ENCODE measurements at places on chromosomes 4 and X. TPM values are rescaled to one million over a fixed set of nuclear protein-coding genes. Genes with fewer than 3 reads are reported as not detected.

- no peak for DNase-seq
Observed at GRCh38 chrX:19863212-19863856, 24.1 kb downstream of the SH3KBP1 start.

DNA sequence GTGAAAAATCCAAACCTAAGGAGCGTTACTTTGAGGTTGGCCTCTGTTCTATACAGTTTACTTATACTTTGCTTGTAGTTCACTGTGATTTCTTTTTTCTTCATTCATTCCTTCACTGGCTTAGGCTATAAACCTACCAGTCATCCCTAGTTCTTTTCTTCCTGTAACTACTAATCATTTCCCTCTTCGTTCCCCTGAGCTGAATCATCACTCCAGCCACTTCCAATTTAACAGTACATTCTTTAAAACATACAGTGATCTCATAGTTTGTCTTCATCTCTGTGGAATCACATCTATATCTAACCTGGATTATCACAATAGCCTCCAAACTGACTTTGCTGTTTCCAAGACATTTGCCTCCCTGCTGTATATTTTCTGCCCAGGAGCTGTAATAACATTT is 25.2 kb upstream of the NPFFR2 start:
- DNase-seq: no peak

DNA sequence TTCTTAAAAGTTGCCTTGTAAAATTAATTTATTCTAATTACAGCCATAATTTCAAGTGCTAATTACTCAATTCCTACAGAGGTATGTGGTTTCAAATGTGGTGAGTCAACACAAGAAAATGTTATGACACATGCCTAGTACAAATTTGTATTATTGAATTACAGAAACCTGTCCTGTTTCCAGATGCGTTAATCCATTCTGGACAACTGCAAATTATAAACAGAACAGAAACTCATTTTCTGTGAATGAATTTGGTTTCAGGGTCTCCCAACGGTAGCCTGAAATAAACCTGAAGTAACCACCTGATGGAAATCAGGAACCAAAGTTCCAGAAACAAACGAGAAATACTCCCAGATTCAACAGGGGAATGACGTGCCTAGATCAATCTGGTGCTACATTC is 328.6 kb upstream of the F9 start:
- DNase-seq: no peak

The SPANXB1 gene
- total RNA-seq: not detected

DNA sequence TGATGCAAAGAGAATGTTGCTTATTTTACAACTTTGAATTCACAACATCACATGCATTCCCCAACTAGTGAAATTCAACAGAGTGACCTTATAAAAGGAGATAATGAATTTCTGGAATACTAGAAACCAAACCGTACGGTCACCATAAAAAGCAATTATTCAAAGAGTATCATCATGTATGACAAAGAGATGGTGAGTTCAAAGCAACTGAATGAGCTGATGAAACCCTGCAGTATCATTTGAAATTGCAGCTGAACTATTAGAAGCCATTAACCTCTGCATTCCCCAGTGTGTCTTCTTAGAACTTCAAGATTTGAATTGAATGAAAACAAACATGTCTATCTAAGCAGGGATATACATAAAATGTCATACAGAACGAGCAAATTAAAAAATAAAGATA is 172.4 kb downstream of the SLITRK2 start:
- DNase-seq: no peak

GRCh38 chr4:47624031-47624441 is 139.0 kb downstream of the ATP10D start:
- no peak for DNase-seq

The CLDN2 gene
- not detected for total RNA-seq

The TMEM156 gene
- total RNA-seq: 25.6 TPM

DNA sequence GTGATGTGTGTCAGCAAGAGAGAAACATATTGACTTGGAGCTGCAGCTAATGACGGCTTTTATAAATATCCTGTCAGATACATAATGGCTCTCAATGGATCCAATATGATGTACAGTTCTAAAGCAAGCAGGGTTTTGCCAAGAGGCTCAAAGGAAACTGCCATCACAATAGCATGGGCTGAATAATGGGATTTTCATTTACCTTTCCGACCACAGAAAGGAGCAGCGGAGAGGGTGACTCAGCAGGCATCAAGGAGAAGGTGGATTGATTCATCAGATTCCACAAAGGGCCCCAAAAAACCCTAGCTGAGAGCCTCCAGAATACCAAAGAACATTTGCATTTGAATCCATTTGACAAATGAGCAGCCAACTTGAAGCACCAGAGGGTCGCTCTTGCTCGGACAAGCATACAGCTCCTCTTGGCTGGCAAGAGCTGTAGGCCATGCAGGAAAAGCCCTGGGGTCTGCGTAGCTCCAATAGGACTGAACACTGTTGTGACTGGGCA is 355.7 kb upstream of the NOCT start:
- no peak for DNase-seq

GRCh38 chr4:146063143-146063542 is 112.4 kb upstream of the LSM6 start:
- no peak for DNase-seq

The FANCB gene
- 1.4 TPM for total RNA-seq

- no peak for DNase-seq
Observed at GRCh38 chr4:98951710-98952109, 22.8 kb upstream of the EIF4E start.

- DNase-seq: no peak
Observed at GRCh38 chr4:128590034-128590740, 219.3 kb upstream of the JADE1 start.

- no peak for DNase-seq
Observed at GRCh38 chrX:40761762-40762161, 26.4 kb upstream of the MED14 start.

GRCh38 chrX:44162964-44163475 is 180.5 kb downstream of the EFHC2 start:
- no peak for DNase-seq

DNA sequence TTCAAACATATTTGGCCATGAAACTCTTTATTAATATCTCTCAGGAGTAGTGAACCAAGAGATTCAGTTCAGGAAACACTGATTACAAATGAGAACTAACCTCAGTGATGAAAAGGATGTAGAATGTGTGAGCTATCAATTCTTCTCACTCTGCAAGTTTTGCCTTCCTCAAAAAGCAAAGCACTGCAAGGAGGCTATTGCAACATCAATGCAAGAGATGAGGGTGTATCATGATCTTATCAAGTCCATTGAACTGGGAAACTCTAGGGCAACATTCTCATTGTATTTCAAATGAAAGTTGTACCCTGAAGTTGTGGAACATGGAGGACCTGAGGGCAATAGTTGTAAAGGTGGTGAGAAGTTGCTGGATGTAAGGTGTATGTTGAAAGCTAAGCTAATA is 56.4 kb upstream of the VEGFC start:
- no peak for DNase-seq

DNA sequence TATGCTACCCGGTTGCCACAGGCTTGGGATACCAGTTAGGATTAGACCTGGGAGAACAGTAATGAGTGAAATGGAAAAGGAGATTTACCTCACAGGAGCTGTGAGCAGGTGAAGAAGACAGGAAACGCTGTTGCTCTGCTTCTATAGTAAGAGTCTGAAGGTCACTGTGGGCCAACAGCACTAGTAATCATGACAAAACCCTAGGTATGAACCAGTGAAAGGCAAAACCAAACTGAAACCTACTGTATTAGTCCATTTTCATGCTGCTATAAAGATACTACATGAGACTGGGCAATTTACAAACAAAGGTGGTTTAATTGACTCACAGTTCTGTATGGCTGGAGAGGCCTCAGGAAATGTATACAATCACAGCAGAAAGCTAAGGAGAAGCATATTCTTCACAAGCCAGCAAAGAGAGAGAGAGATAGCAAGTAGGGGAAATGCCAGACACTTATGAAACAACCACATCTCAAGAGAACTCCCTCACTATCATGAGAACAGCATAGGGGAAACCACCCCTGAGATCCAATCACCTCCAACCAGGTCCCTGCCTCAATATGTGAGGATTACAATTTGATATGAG is 736.7 kb upstream of the INTU start:
- no peak for DNase-seq

Data from T-helper 17 cell (primary cell).